HAP-1 (cell line): ENCODE measurements at places on chromosomes 13 and 19.

DNA sequence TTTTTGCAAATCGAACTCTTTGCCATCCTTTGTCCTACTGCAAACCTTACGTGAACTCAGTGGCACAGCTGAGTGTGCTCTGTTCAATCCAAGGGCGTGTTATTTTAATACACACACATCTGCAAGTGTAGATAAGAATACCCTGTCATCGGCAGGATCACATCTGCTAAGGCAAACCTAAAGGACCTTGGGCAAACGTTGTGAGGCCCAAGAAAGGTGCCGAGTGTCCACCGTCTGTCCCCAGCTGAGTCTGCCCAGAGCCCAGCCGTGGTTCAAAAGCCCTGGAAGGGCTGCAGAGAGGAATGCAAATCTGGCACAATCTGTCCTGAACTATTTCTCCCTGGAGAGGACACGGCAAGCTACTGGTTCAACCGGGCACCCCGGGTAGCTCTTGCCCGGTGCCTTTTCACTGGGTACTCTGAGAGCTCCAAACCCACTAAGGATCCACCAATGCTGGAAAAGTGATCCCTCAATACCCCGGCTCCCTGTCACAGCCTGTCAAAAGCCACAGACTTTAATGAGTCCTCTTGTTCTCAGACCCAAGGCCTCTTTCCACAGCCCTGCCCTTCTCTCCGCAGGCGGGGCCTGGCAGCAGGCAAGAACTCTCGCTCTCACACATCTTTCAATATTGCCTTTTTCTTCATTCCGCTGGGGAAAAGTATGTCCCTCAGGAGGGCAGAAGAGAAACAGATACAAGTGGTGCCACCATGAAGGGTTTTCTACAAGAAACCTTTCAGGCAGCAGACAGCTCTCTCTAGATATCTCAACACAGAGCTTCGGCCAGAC is 17.0 kb downstream of the SLC7A1 start:
- no peak for DNase-seq

DNA sequence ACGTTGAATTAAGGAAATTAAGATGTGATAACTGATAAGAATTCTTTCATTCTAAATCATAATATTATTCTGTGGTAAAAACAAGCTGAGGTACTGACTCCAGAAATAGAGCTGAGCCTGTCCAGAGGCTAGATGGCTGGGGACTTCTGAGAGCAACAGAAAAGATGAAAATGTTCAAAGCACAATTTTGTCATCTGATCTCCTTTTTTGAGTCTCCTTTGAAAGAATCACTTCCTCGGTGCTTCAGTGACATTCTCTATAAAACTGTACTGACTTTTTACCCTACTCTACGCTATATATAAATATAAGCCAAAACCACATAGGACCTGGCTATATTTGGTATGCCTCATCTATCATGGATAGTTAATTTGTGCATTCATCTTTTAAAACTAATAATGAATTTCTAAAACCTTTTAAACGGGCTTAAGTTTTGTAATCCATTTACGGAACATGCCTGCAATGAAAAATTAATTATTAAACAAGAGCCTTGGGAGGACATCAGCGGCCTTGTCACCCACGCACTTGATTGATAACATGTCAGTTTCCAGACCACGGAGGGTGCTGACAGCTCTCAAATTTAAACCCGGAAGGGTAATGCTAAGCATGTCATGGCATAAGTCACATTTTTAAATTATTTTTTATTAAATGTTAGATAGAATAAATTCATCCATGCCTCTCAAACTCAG is 235.5 kb downstream of the PCDH9 start:
- no peak for DNase-seq

DNA sequence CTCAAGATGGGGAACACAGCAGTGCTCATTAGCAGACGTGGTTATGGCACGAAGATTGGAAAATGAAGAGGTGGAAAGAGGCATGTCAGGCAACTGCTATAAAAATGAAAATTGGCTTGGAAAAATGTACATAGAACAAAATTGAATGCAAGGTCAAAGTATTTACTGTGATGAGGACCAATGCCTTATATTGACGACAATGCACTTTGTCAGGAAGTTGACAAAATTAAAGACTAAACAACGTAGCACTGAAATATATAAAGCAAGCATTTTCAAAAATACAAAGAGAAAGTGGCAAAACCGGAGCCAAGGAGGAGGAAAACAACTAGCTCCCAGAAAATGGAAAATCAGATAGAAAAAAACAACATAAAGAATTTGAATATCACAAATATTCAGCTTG is 113.7 kb upstream of the SGCG start:
- DNase-seq: no peak

DNA sequence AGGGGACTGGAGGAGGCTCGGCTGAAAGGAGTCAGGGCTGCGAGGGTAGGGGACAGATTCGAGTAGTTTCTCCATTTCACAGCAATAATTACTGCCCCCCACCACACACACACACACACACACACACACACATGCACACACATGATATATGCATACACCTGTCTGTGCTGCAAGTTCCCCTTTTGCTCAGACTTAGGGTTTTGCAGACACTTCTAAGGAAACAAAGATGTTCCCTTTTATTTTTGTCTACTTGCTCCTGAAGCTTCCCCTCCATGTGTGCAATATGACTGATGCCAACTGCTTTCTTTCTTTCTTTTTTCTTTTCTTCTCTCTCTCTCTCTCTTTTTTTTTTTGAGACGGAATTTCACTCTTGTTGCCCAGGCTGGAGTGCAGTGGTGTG is 13.4 kb downstream of the MBD3L2B start:
- no peak for DNase-seq

DNA sequence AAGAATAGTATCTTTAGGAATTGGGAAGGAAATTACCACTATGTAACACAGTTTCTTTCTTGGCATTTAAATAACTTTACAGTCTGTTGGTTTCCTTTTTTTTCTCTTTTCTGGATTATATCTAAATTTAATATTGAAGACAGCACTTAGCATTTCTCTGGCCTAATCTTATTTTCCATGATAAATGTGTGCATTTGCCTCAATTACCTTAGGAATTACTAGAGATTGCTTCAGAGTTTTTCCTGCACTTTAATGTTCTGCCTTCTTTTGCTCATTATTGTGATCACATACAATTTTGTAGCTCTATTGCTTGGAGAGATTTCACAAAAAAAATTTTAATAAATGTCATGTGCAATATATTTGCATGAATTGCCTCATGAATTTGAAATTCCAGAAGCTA is 25.1 kb downstream of the DCT start:
- DNase-seq: no peak

- DNase-seq: no peak
These were observed 53.9 kb upstream of the KLHL1 start for GRCh38 chr13:70162141-70162540.

GRCh38 chr19:29560313-29561075 is 34.7 kb downstream of the VSTM2B start:
- DNase-seq: no peak

GRCh38 chr13:98570929-98571372 is 6.0 kb downstream of the STK24 start:
- no peak for DNase-seq

GRCh38 chr13:92313382-92313781 is 913.2 kb upstream of the GPC6 start:
- DNase-seq: no peak

GRCh38 chr19:29678484-29679106 is 13.3 kb downstream of the PLEKHF1 start:
- no peak for DNase-seq

- DNase-seq: no peak
These were observed 25.9 kb upstream of the PLA2G4C start for GRCh38 chr19:48136547-48136946.

- DNase-seq: no peak
These were observed 39.6 kb downstream of the SHISA2 start for GRCh38 chr13:26011996-26012821.

DNA sequence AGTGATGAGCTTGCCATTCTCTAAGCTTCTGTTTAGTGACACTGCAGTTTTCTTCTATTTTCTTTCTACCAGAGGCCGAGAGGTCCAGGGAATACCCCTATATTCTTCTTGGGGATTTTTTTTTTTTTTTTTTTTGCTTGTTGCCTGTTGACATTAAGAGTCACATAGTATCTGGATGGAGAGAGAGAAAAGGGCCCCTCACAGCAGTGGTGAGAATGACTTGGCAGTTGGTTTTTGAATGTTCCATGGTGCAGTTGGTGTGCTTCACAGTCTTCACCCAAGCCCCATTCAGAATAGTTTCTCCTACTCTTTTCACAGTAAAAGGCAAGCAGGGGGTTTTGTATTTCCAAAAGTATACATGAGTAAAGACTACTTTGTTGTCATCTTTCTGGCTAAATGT is 577.9 kb downstream of the LMO7 start:
- no peak for DNase-seq

GRCh38 chr19:19051478-19052213 is 12.1 kb upstream of the SLC25A42 start:
- no peak for DNase-seq

DNA sequence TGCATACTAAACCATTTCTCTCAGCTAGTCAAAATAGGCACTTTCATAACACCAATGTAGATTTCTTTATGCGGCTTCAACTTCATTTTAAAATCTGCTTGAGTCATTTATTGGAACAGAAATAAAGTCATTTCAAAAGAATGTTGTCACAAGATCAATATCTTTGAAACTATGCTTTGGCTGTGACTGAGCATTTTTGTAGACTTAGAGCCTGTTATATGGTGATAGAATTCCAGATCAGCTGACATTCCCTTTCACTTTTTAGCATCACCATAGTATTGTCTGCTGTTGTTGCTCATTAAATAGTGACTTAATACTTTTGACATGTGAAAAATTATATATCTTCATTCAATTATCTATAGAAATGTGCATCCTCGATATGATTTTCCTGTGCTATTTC is 279.2 kb upstream of the PRR20A start:
- DNase-seq: no peak

- DNase-seq: no peak
These were observed 14.0 kb upstream of the TBC1D4 start for GRCh38 chr13:75495938-75496337.

DNA sequence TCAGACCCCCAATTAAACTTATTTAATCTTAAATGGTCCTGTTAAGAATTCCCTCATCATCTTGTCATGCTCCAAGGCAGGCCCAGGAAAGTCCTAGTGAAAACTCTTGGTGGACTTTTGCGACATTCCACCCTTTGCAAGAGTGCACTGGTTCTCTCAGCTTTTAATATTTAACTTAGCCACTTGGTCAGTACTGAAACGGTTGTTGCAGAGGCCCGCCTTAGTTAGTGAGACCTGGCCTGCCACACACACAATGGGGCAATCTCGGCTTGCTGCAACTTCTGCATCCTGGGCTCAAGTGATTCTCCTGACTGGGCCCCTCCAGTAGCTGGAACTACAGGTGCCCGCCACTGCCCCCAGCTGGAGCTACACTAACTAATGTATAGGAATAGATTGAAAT is 1366.0 kb downstream of the UQCRFS1 start:
- DNase-seq: no peak

- DNase-seq: no peak
These were observed 8.4 kb downstream of the FAM124A start for GRCh38 chr13:51230477-51231105.

- no peak for DNase-seq
These were observed 505 bp downstream of the PAF1 start for GRCh38 chr19:39390451-39390750.

- DNase-seq: no peak
These were observed 4.7 kb downstream of the SBNO2 start for GRCh38 chr19:1169411-1169791.

- no peak for DNase-seq
These were observed 66.7 kb downstream of the CDADC1 start for GRCh38 chr13:49314344-49314882.

DNA sequence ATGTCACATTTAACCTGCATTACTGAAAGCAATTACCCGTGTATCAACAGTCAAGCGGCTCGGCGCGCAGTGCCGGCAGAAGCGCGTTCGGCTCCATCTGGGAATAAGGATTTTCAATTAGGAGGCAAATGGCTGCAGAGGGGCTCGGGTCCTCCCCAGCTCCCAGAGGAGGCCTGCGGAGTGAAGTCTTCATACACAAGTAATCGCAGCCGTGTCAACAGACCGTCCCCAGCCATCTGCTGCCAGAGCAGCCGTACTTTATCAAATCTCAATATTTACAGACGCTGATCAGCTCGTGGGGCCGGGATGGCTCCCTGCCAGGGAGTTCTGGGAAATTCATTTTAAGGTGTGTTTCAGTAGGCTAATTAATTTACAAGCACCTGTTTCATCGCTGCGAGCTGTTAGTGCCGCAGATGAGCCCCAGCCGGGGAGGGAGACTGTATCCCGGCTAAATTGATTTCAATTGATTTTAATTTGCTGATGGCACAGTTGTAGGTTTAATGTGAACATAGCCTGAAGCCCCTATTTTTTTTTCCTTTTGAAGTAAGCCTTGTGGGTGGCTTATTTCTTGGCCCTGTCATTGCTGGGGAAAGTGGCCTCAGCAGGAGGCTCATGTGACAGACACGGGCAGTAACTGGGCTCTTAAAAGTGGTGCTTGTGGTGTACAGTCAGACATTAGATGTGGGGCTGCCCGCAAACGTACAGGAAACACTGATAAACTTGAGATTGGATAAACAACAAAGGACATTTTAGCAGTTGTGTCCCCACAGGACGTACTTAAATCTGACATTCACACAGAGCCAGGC is 252.7 kb downstream of the TEX29 start:
- no peak for DNase-seq

- peak; percentile 17 for DNase-seq
These were observed 92.6 kb downstream of the ENOX1 start for GRCh38 chr13:43694146-43694664.

DNA sequence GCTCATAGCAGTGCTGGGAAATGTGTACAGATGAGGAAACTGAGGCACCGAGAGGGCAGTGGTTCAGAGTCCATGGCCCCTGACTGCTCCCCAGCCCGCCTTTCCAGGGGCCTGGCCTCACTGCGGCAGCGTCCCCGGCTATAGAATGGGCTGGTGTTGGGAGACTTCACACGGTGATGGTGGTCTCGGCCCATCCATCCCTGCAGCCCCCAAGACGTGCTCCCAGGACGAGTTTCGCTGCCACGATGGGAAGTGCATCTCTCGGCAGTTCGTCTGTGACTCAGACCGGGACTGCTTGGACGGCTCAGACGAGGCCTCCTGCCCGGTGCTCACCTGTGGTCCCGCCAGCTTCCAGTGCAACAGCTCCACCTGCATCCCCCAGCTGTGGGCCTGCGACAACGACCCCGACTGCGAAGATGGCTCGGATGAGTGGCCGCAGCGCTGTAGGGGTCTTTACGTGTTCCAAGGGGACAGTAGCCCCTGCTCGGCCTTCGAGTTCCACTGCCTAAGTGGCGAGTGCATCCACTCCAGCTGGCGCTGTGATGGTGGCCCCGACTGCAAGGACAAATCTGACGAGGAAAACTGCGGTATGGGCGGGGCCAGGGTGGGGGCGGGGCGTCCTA is 15.9 kb downstream of the LDLR start:
- no peak for DNase-seq
